ENCODE measurements at places on chromosomes 3 and 15. TPM values are rescaled to one million over a fixed set of nuclear protein-coding genes. Genes with fewer than 3 reads are reported as not detected.

DNA sequence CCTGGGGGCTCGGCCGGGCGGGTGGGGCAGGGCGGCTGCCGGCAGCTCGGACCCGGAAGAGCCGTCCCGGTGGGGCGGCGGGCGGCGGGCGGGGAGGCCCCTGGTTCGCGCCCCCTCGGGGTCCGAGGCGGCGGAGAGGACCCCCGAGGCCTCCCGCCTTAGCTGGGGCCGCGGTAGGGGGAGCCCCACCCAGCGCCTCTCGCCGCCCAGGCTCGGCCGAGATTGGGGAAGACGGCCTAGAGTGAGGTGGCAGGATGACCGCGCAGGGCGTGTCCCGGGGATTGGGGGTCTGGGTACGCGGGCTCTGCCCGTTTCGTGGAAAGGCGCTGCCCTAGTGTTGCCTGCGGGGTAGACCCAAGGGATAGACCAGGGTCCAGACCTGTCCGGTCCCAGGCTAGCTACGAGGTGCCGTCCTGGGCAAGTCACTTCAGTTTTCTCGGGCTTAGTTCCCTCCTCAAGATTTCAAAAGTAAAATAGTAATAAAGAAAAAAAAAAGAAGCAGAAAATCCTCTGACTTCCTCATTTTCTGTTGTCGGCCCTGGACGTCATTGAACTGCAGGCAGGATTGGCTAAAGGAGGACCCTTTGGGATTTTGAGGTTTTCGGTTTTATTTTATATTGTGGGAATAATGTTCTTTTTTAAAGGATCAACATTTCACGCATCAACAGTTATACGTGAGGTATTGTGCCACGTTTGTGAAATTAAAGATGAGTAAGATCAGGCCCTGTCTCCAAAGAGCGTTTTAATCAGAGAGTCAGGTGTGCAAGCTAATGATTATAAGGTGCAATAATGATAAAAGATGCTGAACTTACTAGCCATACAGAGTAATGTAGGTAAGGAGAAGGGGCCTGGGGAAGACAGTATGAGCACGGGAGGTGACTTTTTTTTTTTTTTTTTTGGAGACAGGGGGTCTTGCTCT, 679 bp downstream of the IQGAP1 start:
- no peaks in the 10 kb centered on the region for H3K27me3 ChIP-seq
- no peaks in the 10 kb centered on the region for H3K4me1 ChIP-seq
- peak overlapping the region; percentile 98 for H3K27ac ChIP-seq
- peak; percentile 76 for DNase-seq

KLHL18 gene
- 12.9 TPM for total RNA-seq

- H3K27ac ChIP-seq = no peak overlapping the region
- no peak for DNase-seq
- H3K27me3 ChIP-seq = no peaks in the 10 kb centered on the region
- H3K4me3 ChIP-seq = no peak overlapping the region
- no peaks in the 10 kb centered on the region for H3K4me1 ChIP-seq
Measured at GRCh38 chr3:31081018-31081662, 186.7 kb upstream of the GADL1 start.

PAQR9 gene
- 23.0 TPM for total RNA-seq

DNA sequence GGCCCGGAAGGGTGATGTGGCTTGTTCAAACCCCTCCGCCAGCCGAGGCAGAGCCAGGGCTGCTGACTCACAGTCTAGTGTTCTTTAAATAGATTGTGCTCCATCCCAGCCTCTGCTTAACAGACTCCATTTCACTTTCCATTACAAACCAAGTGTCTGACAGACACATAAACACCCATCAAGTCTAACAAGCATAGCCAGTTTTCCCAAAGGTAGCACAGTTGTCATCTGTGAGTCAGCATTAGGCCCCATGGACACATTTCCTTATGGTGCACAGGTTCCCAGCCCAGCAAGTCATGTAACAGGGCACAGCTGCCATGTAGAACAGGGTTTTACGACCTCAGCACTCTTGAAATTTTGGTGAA, 109.9 kb upstream of the RAP2B start:
- no peak overlapping the region for H3K4me3 ChIP-seq
- no peaks in the 10 kb centered on the region for H3K4me1 ChIP-seq
- H3K27ac ChIP-seq = peak overlapping the region; percentile 50
- no peaks in the 10 kb centered on the region for H3K36me3 ChIP-seq
- no peaks in the 10 kb centered on the region for H3K27me3 ChIP-seq

ULK4 gene
- total RNA-seq = 10.1 TPM

HEMK1 gene
- total RNA-seq = 7.2 TPM

- no peaks in the 10 kb centered on the region for H3K4me1 ChIP-seq
- DNase-seq = peak; percentile 72
- no peaks in the 10 kb centered on the region for H3K36me3 ChIP-seq
- H3K27me3 ChIP-seq = no peaks in the 10 kb centered on the region
- H3K27ac ChIP-seq = peak overlapping the region; percentile 35
- no peak overlapping the region for H3K4me3 ChIP-seq
Measured at GRCh38 chr3:102163039-102163817, 271.6 kb upstream of the ZPLD1 start.

- DNase-seq = no peak
- no peaks in the 10 kb centered on the region for H3K36me3 ChIP-seq
- H3K4me3 ChIP-seq = no peak overlapping the region
- H3K27ac ChIP-seq = no peak overlapping the region
- H3K4me1 ChIP-seq = peaks cover 16% of the 10 kb centered on the region
Measured at GRCh38 chr3:134344560-134344959, 29.7 kb downstream of the AMOTL2 start.

GRCh38 chr15:52117549-52117948, 5.0 kb upstream of the BCL2L10 start:
- H3K36me3 ChIP-seq = no peaks in the 10 kb centered on the region
- no peak overlapping the region for H3K27ac ChIP-seq
- no peaks in the 10 kb centered on the region for H3K27me3 ChIP-seq
- H3K4me3 ChIP-seq = no peak overlapping the region
- DNase-seq = peak; percentile 34

- no peaks in the 10 kb centered on the region for H3K27me3 ChIP-seq
- peak overlapping the region; percentile 87 for H3K27ac ChIP-seq
- peaks cover 32% of the 10 kb centered on the region for H3K4me1 ChIP-seq
- no peaks in the 10 kb centered on the region for H3K36me3 ChIP-seq
Measured at GRCh38 chr3:25430935-25431770, 3.1 kb downstream of the RARB start.

- no peak overlapping the region for H3K27ac ChIP-seq
- H3K27me3 ChIP-seq = no peaks in the 10 kb centered on the region
- H3K4me3 ChIP-seq = no peak overlapping the region
- no peaks in the 10 kb centered on the region for H3K36me3 ChIP-seq
Measured at GRCh38 chr3:46707601-46708011, 6.4 kb downstream of the TMIE start.

GRCh38 chr15:29687204-29687815, 135.0 kb downstream of the TJP1 start:
- no peak for DNase-seq
- H3K27ac ChIP-seq = no peak overlapping the region
- H3K36me3 ChIP-seq = no peaks in the 10 kb centered on the region
- no peak overlapping the region for H3K4me3 ChIP-seq

DNA sequence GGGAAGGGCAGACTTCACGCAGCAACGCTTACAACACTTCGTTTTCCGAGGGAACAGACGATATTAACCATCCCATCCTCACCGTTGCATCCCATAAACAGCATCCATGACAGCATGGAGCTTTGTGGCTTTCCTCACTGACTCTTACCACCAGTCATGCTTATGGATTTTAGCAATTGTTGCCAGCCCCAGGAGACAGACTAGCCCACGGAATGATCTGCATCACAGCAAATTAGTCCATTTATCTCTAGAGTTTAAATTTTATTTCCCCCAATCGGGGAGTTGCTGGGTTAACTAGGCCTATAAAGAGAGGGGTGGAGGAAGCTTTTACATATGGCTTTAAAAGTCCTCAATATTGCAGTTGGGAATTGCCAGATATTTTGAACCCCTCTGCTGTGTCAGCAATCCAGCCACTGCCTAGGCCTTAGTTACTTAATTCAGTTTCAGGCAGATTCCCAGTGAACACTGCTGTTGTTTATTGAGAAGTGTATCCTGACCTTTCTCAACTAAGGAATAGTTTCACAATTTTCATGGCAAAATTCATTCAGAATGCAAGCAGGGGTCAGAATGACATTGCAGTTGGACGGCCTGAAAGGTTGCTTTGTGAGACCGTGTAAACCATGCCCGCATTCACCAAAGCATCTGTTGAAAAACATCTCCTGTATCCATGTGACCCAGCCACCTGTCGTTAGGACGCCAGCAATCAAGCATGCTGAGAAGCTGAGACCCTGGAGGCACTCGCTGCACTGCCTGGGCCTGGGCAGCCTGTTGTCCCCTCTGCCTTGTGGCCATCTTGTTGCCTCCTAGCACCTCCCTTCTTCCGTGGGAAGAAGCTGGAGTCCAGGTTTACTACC, 397.4 kb upstream of the TPM1 start:
- H3K27me3 ChIP-seq = no peaks in the 10 kb centered on the region
- DNase-seq = no peak
- H3K4me3 ChIP-seq = no peak overlapping the region
- H3K4me1 ChIP-seq = no peaks in the 10 kb centered on the region
- H3K36me3 ChIP-seq = no peaks in the 10 kb centered on the region

RETNLB gene
- total RNA-seq = not detected

GRCh38 chr3:25472731-25473130, 44.7 kb downstream of the RARB start:
- no peaks in the 10 kb centered on the region for H3K4me1 ChIP-seq
- H3K27ac ChIP-seq = no peak overlapping the region
- no peak overlapping the region for H3K4me3 ChIP-seq
- DNase-seq = no peak

DNA sequence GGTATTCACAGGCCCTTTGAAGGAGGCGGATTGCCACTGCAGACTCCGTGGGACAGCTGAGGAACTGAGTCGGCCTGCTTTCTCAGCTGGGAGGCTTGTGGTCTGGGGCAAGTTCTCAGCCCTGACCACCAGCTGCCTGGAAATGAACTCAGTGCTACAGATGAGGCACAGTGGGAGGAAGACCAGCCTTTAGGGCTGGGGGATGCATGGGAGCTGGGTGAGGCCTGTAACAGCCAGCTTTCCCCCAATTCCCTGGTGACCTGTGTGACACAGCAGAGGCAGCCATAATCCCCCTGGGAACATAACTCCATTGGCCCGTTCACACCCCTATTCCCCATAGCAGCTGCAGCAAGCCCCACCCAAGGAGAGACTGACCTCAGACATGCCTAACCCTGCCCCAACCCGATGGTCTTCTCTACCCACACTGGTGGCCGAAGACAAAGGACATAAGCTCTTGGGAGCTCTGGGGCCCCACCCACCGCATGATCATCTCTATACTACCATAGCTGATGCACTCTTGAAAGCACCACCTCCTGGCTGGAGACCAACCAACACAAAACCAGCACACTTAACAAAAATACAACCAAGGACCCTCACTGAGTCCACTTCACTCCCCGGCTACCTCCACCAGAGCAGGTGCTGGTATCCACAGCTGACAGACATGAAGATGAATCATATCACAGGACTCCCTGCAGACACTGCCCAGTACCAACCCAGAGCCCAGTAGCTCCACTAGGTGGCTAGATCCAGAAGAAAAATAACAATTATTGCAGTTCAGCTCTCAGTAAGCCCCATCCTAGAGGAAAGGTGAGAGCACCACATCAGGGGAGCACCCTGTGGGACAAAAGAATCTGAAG, 24.9 kb downstream of the ZMAT3 start:
- peaks cover 16% of the 10 kb centered on the region for H3K4me1 ChIP-seq
- H3K36me3 ChIP-seq = no peaks in the 10 kb centered on the region
- no peak overlapping the region for H3K4me3 ChIP-seq
- H3K27ac ChIP-seq = no peak overlapping the region

GLDN gene
- total RNA-seq = 9.4 TPM

DNA sequence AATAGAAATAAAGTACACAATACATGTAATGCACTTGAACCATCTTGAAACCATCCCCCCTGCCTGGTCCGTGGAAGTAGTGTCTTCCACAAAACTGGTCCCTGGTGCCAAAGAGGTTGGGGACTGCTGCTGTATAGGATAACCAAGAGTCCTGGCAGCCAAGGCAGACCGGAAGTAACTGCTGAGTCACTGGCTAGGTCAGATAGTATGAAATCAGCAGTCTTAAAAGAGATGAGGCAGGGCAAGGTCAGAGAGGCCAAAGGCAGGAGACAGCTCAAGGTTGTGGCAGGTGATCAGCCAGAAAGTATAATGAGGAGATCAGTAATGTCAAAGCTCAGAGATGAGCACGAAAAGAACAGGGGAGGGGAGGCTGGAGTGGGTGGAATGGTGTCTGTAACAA, 60.2 kb downstream of the MAP3K13 start:
- H3K36me3 ChIP-seq = no peaks in the 10 kb centered on the region
- H3K4me3 ChIP-seq = no peak overlapping the region
- no peaks in the 10 kb centered on the region for H3K4me1 ChIP-seq
- no peaks in the 10 kb centered on the region for H3K27me3 ChIP-seq
- DNase-seq = no peak

DNA sequence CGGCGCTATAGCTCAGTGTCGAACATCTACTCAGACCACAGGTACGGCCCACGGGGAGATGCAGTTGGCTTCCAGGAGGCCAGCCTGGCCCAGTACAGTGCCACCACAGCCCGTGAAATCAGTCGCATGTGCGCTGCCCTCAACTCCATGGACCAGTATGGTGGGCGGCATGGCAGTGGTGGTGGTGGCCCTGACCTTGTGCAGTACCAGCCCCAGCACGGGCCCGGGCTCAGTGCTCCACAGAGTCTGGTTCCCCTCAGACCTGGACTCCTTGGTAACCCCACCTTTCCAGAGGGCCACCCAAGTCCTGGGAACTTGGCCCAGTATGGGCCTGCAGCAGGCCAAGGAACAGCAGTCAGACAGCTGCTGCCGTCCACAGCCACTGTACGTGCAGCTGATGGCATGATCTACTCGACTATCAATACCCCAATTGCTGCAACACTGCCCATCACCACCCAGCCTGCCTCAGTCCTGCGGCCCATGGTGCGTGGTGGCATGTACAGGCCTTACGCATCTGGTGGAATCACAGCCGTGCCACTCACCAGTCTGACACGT, 18.3 kb upstream of the APEH start:
- H3K27me3 ChIP-seq = no peaks in the 10 kb centered on the region
- no peak overlapping the region for H3K27ac ChIP-seq
- H3K4me1 ChIP-seq = no peaks in the 10 kb centered on the region
- no peaks in the 10 kb centered on the region for H3K36me3 ChIP-seq

DNA sequence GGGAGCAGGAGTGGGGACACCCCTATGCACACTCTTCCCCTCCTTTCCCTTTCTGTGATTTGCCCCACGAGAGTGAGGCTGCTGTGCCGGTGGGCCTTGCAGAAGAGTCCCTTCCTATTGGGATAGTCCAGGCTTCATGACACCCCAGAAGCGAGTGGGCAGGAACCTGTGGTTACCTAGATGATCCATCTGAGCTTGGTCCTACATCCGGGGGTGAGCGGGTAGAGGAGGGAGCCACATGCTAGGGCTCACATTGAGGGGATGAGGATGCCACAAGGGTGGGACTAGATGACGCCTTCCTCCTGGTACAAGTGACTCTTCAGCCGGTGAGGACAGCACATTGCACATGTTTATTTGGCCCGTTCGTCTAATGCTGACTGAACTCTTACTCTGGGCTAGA, 43.1 kb upstream of the ADPGK start:
- peak; percentile 36 for DNase-seq
- no peak overlapping the region for H3K4me3 ChIP-seq
- H3K27ac ChIP-seq = no peak overlapping the region
- H3K4me1 ChIP-seq = no peaks in the 10 kb centered on the region

- DNase-seq = no peak
- no peaks in the 10 kb centered on the region for H3K27me3 ChIP-seq
- H3K27ac ChIP-seq = peak overlapping the region; percentile 63
- no peaks in the 10 kb centered on the region for H3K36me3 ChIP-seq
- H3K4me3 ChIP-seq = no peak overlapping the region
Measured at GRCh38 chr15:48925714-48926223, 38.0 kb downstream of the SHC4 start.

- H3K27ac ChIP-seq = peak overlapping the region; percentile 79
- DNase-seq = no peak
- no peak overlapping the region for H3K4me3 ChIP-seq
- no peaks in the 10 kb centered on the region for H3K36me3 ChIP-seq
Measured at GRCh38 chr15:73599934-73600333, 33.3 kb downstream of the NPTN start.

FSTL1 gene
- 327 TPM for total RNA-seq

GUCA1C gene
- not detected for total RNA-seq
